ENCODE measurements at places on chromosomes 6 and 20.

- no peak for DNase-seq
Measured at GRCh38 chr6:37456816-37457560, 24.0 kb downstream of the CMTR1 start.

- no peak for DNase-seq
Measured at GRCh38 chr6:119096721-119097565, 18.5 kb upstream of the FAM184A start.

- DNase-seq, result no peak
Measured at GRCh38 chr6:109896341-109896740, 81.8 kb upstream of the GPR6 start.

DNA sequence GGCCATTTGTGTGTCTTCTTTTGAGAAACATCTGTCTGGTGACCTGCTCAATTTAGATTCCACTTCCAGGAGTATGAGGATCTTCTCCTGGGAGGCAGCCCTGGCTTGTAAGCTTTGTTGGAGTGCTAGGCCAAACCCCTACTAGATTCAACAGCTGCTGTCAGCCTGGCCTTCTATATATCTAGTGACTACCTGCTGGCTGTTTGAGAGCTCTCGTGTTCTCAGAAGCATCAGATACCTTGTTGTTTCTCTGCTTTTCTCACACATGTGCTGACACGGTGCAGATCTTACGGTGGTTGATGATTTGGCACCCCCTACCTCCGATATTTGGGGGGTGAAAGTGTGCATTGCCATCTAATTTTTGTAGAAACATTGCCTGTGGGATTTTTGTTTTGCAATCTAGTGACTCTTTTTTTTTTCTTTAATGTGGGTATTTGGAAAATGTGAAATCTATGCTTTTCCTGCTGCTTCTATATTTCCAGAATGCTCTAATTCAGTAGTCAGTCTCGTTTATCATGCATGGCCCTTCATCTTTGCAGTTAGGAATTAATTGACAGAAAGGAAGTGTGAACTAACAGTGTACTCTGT lies 4.7 kb downstream of the CCN2 start:
- no peak for DNase-seq

- DNase-seq, result no peak
Measured at GRCh38 chr20:37302981-37303380, 13.5 kb downstream of the MANBAL start.

- peak; percentile 69 for DNase-seq
Measured at GRCh38 chr6:108117427-108118358, 43.2 kb upstream of the OSTM1 start.

- DNase-seq, result no peak
Measured at GRCh38 chr6:166597711-166598440, 11.4 kb upstream of the RAMACL start.

- DNase-seq, result no peak
Measured at GRCh38 chr20:32470025-32470861, 112.1 kb downstream of the ASXL1 start.

DNA sequence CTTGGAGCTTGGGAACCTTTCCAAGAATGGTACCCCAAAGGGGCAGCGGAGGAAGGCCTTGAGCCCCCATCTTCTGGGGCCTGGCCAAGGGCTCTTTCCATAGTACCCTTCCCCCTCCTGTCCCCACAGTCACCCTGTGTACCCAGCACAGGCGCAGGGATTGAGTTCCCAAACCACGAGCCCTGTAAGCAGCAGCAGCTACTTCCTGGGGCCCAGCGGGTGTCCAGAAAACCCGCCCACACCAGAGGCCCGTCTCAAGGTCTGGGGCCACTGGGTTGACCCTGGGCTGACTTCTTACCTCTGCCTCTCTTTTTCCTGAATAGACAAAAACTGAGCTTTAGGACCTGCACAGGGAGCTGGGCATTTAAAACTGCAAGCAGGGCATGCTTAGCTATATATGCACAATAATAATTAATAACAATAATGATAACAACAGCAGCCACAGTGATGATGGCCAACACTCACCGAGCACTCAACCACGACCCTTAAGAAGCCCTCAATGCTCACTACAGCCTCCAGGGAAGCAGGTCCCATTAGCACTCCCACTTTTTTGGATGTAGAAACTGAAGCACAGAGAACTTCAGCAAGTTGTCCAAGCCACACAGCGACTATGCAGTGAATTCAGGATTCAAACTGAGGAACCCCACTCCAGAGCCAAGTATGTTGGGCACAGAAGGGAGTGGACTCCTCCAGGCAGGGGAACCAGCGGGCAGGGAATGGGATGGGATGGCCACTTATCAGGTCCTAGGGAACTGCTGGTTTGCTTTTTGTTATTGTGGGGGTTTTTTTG lies 14.5 kb downstream of the NOL4L start:
- no peak for DNase-seq

GRCh38 chr20:23159256-23159946 lies 73.3 kb upstream of the CD93 start:
- no peak for DNase-seq

GRCh38 chr20:36312724-36313441 lies 6.7 kb downstream of the DLGAP4 start:
- peak; percentile 15 for DNase-seq

DNA sequence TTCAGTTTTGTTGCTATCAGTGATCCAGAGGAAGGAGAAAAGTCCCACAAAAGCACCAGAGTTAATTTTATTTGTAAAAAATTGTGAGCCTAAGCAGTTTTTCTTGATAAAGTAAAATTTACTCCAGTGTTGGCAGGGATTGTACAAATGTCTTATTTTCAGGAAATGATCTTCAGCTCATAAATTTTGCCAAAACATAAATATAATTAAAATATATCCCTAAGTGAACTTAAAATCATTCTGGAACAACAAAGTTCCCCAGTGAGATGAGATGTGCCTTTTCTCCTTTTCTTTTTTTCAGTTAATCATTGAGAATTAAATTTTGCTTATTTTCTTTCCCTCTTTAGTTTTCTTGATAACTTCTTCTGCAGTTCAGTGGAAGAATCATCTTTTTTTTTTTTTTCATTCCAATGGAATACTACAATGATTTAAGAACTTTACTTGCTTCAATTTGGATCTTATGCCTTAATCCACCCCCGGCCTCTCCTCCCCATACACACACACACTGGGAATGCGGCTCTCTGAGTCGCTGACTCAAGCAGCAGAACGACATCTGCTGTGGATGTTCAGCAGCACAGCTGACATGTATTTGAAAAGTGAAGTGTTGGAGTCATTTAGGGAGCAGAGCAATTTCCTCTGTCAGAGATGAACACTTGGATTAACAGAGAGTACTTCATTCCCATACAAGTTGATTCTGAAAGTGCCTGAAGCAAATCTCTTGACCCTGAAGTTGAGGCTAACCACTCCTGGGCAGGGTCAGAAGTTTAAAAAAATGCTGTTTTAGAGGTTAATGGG lies 27.7 kb upstream of the LAMA4 start:
- no peak for DNase-seq

DNA sequence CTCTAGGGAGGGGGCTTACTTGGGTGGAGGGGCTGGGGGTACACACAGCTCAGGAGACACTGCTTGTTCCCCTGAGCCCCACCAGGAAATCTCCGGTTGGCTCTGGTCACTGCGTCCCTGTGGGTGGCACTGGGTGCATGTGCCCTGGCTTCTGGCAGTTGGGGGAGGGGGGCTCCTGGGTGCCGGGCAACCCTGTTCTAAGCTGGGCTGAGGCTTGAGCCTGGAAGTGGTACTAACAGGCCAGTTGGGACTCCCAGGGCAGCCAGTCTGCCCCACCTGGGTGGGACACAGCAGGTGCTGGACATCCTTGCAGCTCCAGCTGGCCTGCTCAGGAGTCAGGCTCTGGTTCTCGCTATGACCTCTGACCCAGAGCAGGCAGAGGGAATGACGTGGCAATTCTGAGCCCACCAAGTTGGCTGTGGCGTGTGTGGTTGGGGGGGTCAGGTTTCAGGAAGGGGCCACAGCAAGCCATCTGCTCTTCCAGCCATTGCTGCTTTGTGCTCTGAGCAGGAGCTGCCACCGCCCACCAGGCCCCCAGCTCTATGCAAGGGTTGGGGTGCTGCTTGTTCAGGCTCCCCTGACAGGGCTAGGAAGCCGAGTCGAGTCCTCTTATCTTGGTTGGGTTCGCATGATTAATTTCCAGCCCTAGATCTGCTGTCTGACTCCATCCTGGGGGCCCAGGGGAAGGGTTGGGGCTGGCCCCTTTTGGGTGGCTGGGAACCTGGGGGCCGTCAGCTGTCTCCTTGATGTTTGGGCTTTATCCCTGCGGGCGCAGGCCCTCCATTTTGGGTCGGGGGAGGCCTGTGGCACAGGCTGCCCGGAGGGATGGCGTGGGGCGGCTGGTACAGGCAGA lies 590 bp downstream of the C20orf204 start:
- DNase-seq, result peak; percentile 51

DNA sequence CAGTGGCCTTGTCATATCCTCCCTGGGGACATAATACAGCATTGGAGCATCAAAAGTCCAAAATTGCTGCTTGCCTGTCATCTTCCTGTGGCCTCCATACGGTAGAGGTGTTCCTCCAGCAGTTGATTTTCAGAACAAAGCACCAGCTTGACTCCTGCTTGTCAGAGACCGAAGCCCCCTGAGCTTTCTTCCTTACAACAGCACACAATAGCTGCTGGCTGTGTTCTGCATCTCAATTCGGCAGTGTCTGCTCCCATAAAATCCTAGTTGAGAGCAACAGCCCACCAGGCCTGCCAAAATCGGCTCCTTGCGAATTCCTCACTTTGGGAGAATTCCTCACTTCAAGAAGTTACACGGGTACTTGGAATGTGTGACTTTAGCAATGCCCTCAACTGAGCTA lies 372.9 kb downstream of the SAMD5 start:
- DNase-seq, result no peak

- peak; percentile 71 for DNase-seq
Measured at GRCh38 chr6:27757307-27757706, 154.9 kb downstream of the OR2B2 start.

- DNase-seq, result no peak
Measured at GRCh38 chr20:38706509-38706908, 17.8 kb upstream of the SLC32A1 start.

DNA sequence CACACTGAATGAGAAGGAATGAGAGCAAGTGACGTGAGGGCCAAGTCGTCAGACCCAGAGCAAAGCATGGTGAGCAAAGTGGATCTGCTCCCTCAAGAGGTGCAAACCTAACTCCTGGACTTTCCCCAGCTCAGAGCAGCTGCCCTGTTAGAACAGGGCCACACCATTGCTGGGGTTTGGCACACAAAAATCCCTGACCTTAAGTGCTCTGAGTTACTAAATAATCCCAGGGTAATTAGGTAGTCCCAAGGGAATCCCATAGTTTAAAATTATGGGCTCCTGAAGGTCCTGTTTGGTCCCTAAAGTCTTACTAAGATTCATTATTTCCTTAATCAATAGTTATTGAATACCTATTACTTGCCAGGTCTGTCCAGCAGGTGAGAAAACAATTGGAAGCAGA lies 165.1 kb upstream of the TNFAIP3 start:
- no peak for DNase-seq

Measured in activated naive CD8-positive, alpha-beta T cell treated with anti-CD3 and anti-CD28 coated beads, Interleukin-2, amount 10 ng/mL, durations not matched to agents 7 days and 5 days (primary cell).